ENCODE measurements at places on chromosomes 1 and 21. TPM values are rescaled to one million over a fixed set of nuclear protein-coding genes. Genes with fewer than 3 reads are reported as not detected.

Gene SPATA46
- total RNA-seq = not detected

GRCh38 chr1:40630488-40631223, 34.8 kb downstream of the RIMS3 start:
- DNase-seq = peak; percentile 61

GRCh38 chr1:54488779-54489626, 59.0 kb upstream of the ACOT11 start:
- DNase-seq = peak; percentile 84

DNA sequence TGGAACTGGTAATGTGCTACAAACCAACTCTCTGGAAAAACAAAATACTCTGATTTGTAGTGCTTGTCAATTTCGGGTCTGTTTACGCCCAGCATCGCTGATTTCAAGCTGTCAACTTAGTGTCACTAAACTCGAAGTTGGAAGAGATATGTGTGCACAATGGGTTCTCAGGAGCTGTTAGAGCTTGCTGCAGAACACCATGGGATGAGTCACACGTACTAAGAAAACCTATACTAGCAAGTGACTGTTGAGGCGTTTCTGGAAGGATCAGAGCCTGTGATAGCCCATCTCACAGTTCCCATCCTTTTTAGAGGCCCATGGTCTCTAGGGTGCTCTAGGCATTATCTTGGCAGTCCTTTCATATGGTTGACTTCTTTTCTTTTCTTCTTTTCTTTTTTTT, 14.3 kb downstream of the GMEB1 start:
- DNase-seq = no peak

Gene CASZ1
- 8.5 TPM for total RNA-seq

DNA sequence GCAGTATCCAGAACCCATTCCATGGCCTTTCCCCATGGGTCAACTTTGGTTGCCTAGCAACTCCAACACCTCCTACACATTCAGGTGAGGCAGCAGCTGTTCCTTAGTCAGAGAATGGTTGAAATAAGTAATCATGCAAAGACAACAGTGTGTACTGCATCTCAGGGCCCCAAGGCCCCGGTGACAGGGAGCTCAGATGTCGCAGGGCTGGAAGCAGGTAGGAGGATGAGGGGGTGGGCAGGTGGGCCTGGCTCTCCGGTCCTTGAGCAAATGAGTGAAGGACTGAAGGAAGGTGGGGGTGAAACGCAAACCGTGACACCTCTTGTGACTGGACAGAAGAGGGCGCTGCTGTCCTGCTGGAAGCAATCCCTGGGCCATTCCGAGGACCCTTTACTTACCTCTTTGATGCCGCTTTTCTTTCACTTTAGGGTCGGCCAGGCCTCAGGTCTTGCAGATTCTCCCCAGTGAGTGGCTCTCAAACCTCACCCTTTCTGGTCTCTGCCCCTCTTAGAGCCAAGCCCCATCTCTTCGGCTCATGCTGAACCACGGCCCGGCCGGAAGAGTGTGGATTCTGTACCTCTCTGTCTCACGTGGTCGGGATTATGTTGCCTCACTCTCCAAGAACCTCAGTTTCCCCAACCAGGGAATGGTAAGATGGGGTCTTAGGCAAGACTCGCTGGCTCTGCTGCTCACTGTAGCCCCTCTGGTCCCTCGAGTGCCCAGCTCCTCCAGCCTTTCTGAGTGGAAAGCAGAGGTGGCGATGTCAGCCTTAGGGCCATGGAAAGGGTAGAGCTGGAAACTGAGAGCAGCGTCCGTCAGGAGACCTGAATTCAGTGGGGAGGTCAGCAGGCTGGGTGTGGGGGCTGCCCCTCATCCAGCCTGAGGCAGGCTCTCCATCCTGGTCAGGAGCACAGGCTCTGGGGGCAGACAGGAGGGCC, 5.6 kb upstream of the KCNA10 start:
- DNase-seq = peak; percentile 77

- DNase-seq = no peak
Measured at GRCh38 chr1:221274373-221274772, 395.1 kb downstream of the HLX start.

DNA sequence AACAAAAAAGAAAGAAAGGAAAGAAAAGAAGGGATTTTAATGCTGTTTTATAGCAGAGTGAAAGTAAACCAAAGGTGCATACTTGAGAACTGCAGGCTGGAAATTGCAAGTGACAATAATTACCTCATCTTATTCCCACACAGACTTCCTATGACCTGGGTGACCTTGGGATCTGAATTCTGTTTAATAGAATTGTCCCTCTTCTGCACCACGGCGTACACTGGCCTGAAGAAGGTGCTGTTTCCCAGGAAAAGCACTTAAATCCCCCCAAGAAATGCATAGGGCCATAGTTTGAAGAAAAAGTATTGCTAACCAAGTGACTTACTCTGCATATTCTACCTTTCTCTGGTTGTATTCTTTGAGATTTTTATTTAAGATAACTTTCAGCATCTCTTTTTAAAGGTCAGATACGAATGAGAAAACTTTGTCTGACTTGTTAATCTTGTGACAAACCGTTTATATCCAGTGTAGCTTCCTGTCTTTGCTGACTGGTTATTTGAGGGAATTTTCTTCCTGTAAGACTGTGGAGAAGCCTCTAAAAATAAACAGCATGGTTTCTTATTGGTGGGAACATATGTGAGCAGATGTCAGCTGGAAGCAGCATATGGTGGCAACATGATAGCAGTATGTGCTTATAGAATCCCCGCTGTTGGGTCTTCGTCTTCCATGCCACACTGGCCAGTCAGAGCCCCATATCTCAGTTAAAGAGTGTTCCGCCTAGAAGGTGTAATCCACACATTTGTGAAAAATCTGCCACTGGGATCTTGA, 16.3 kb downstream of the TGFB2 start:
- DNase-seq = peak; percentile 65

Gene ADCY10
- not detected for total RNA-seq

- DNase-seq = no peak
Measured at GRCh38 chr21:26116456-26117011, 54.0 kb downstream of the APP start.

Gene S100A7A
- not detected for total RNA-seq

DNA sequence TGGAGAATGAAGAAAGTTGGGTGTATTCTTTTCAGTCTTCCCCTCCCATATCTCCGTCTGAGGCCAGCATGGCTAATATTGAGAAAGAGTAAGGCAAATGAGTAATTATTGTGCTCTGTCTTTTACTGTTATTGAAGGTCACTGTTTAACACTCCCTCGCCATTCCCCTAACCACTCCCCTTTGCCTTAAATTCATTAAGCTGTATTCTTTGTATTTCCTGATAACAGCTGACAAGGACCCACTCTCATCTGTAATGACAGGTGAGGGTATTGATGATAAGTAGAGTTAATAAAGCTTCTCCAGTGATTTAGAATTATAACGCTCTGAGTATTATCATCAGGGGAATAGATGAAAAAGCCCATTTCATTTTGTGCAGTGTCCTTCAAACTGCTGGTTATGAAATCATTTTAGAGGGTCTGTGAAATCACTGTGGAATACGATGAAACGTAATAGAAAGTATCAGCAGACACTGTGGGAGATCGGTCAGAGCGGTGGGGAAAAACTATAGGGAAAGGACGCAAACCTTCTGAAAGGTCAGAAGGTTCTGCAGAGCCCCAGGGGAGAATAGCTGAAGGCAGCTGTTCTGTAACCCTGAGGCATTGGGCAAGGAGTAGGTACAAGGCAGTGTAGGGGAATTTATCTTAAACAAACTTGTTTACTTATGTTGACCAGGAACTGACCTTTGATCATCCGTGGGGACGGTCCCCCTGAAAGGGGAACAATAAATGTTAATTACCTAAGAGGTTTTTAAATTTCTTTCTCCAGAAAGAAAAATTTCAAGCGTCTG, 46.3 kb upstream of the CACYBP start:
- DNase-seq = no peak

- DNase-seq = no peak
Measured at GRCh38 chr1:19393046-19393445, 80.9 kb downstream of the SLC66A1 start.

Measured in Daoy (cell line).